ENCODE measurements at places on chromosomes 16 and 17.

GRCh38 chr17:50203086-50203485, 1.7 kb upstream of the COL1A1 start:
- no peak for DNase-seq

DNA sequence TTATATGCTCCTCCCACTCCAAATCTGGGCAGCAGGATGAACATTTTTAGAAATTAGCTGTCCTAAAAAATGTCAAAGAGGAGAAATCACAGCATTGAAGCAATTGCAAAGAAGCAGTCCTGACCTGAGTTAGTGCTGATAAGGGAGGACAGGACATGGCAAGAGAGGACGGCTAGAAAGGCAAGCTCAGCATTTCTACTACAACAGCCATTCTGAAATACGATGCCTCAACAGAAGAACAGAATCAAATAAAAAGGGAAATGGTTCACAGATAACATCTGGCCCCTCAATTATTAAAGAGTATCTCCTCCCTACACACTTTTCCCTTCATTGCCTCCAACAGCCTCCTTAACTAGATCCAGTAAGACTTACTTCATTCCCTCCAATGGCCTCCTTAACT, 18.3 kb downstream of the VPS53 start:
- DNase-seq = no peak

GRCh38 chr17:72368191-72368590, 247.4 kb downstream of the SOX9 start:
- DNase-seq = no peak

- DNase-seq = no peak
Measured at GRCh38 chr16:70455910-70456309, 1.5 kb downstream of the FCSK start.

GRCh38 chr16:81864646-81865382, 85.7 kb downstream of the PLCG2 start:
- no peak for DNase-seq

GRCh38 chr16:27826081-27826892, 237.2 kb downstream of the GSG1L start:
- no peak for DNase-seq
